ENCODE measurements at places on chromosomes 12 and 14. TPM values are rescaled to one million over a fixed set of nuclear protein-coding genes. Genes with fewer than 3 reads are reported as not detected.

The ZFHX2 gene
- total RNA-seq: 1.5 TPM

The TMEM132D gene
- total RNA-seq: 4.9 TPM

The HOTAIR gene
- not detected for total RNA-seq

The CDKL1 gene
- 15.7 TPM for total RNA-seq

Data from temporal lobe (tissue), 4 donors.